Activated CD4-positive, alpha-beta T cell treated with anti-CD3 and anti-CD28 coated beads, Interleukin-2, amount 50 U/mL, for 16 hours (primary cell): ENCODE measurements at places on chromosomes 1 and 21.

DNA sequence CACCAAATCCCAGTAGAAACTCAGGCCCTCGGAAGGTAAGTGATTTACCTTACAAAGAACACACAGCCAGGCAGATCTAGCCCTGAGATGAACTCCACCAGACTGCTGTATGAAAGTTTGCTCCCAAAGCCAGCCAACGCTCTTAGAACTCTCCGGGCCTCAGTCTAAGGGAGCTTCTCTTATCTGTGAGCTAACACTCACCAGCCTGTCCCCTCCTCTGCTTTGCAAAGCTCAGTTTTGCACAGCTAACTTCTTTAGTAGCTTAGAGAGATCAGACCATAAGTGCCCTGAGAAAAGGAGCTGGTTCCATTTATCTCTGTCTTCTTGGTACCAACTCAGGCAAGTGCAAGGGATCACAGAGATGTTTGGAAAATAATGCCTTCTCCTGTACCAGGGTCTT lies 195.8 kb upstream of the JUN start:
- no peak for DNase-seq

- no peak for DNase-seq
Observed at GRCh38 chr1:53804791-53805505, 33.1 kb downstream of the NDC1 start.

DNA sequence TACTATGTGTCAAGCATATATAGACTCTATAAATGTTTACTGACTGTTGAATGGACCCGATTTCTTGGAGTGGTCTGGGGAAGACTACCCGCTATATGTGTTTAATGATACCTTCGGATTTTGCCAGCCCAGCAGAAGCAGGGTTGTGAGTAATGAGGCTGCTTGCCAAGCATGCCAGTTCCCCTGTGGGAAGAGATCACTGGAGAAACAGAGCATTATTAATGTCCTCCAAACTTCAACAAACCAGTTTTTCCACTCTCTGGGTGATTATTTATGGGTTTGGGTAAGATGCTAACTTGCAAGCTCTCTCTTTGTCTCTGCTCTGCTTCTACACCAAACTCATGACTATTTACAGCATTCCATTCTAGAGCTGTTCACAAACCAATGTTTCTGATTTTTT lies 25.1 kb upstream of the PHGDH start:
- DNase-seq, result no peak

- no peak for DNase-seq
Observed at GRCh38 chr1:174550296-174550695, 102.5 kb downstream of the GPR52 start.

GRCh38 chr1:157168015-157168414 lies 29.8 kb upstream of the ETV3 start:
- DNase-seq, result no peak
